ENCODE measurements at places on chromosomes 11 and 22.

DNA sequence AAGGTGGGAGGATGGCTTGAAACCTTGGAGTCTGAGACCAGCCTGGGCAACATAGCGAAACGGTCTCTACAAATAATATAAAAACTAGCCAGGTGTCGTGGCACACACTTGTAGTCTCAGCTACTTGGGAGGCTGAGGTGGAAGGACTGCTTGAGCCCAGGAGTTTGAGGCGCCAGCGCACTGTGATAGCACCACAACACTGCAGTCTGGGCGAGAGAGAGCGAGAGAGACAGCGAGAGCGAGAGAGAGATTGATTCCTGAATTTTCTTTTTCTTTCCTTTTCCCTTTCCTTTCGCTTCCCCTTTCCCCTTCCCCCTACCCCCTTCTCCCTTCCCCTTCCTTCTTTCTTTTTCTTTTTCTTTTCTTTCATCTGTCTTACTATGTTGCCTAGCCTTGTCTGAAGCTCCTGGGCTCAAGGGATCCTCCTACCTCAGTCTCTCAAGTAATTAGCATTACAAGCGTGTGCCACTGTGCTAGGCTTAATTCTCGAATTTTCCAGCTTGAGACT is 162.4 kb upstream of the ZBED5 start:
- no peak for DNase-seq

- no peak for DNase-seq
These were observed 33.3 kb downstream of the ME3 start for GRCh38 chr11:86639137-86639536.

DNA sequence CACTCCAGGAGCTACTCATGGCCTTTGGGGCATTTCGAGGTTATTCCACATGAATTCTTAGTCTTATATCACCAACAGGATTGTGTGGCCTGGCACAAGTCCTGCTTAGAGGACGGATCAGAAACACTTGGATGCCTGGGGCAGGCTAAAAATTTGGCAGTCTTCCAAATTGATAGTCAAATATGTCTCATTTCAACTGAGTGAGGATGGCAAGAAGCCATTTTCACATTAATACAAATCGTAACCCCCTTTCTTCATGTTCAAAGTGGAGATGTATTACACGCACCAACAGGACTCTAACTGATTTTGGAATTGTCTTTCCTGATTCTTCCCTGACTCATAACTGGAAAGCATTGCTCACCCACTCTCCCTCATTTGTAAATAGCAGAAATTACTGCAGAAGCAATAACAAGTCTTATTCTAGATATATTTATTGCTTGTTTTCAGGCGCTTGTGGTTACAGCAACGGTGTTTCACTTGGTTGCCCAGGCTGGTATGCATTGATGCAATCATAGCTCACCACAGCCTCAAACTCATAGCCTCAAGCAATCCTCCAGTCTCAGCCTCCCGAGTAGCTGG is 10.3 kb upstream of the CCDC86 start:
- no peak for DNase-seq

DNA sequence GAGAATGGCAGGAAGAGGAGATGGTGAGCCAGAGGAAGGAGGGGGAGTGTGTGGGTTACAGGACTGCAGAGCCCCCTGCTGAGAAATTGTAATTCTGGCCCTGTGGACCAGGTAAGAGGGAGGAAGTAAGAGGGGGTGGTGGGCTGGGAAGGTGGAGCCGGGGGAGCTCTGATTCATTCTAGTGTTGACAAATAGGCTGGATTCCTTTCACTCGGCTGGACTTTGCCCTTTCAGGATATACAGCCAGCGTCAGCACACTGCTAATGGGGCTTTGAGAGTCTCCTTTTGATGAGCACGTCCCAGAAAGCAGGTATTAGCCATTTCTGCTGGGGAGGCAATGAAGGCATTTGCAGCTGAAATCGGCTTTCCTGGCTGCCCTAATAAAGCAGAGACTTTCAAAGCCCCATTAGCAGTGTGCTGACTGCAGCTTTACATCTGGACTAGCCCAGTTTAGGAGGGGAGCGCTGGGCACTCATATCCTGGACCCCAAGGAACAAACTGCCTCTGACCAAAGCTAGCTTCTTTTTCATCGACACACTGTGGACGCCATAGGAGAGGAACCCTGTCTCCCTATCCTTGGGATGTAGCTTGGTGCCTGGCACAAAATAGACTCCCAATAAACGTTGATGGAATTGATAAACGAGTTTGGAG is 44.8 kb upstream of the CADM1 start:
- no peak for DNase-seq

GRCh38 chr11:45423036-45423435 is 136.9 kb upstream of the SYT13 start:
- DNase-seq = no peak

DNA sequence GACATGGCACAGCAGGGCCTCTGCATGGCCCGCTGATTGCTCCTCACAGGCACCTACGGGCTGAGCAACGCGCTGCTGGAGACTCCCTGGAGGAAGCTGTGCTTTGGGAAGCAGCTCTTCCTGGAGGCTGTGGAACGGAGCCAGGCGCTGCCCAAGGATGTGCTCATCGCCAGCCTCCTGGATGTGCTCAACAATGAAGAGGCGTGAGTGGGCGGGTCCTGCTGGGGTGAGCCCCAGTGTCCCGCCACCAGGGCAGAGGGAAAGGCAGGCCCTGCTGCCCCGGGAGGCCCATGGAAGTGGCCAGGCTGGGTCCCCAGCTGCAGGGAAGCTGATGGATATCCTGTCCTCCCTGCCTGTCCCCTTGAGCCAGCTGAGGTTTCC is 18.6 kb upstream of the DGCR8 start:
- no peak for DNase-seq

Data from stimulated activated naive CD8-positive, alpha-beta T cell treated with anti-CD3 and anti-CD28 coated beads, Interleukin-15, Interleukin-2, amounts not matched to agents 100 U/mL and 50 U/mL, for 24 hours (primary cell).